ENCODE measurements at places on chromosomes 5 and 9. TPM values are rescaled to one million over a fixed set of nuclear protein-coding genes. Genes with fewer than 3 reads are reported as not detected.

DNA sequence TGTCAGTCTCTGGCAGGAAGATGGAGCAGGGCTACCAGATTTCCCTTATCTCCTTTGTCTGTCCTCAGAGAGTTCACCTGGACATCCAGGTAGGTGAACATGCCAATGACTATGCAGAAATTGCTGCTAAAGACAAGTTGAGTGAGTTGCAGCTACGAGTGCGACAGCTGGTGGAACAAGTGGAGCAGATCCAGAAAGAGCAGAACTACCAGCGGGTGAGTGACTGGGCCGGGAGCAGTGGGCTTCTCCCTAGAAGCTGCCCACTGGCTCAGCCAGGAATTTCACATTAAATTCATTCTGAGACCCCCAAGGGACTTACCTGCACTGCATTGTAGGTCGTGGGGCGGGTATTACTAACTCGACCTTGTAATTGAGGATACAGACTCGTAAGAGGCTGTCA is 2.1 kb downstream of the TMED9 start:
- DNase-seq, result no peak

DNA sequence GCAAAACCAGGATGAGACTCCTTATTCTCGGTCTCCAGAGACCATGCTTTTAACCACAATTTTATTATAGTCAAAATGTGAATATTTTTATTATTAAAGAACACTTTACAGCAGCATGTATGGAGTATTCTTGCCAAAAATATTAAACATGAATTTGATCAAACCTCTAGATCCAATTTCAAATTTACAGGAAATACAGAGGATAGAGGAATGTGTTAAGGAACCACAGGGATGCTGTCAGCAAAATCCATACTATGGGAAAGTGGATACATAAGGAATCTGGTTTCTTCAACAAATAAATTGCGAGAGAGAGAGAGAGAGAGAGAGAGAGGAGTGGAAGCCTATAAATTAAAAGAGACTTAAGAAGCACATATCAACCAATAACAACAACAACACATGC is 348.2 kb upstream of the NUDT12 start:
- no peak for DNase-seq

DNA sequence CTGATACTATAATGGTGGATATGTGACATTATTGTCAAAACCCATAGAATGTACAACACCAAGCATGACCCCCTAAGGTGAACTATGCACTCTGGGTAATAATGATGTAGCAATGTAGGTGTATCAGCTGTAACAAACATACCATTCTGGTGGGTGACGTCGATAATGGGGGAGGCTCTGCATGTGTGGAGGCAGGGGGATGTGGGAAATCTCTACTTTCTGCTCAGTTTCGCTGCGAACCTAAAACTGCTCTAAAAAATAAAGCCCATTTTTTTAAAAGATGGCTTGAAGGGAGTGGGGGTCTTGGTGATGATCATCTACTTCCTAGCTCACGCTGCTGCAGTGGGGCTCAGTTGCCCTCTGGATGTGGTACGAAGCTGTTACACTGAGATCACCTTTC is 51.1 kb downstream of the RASGEF1C start:
- DNase-seq, result no peak

- DNase-seq, result no peak
Measured at GRCh38 chr5:145787507-145787906, 47.6 kb downstream of the PRELID2 start.

DNA sequence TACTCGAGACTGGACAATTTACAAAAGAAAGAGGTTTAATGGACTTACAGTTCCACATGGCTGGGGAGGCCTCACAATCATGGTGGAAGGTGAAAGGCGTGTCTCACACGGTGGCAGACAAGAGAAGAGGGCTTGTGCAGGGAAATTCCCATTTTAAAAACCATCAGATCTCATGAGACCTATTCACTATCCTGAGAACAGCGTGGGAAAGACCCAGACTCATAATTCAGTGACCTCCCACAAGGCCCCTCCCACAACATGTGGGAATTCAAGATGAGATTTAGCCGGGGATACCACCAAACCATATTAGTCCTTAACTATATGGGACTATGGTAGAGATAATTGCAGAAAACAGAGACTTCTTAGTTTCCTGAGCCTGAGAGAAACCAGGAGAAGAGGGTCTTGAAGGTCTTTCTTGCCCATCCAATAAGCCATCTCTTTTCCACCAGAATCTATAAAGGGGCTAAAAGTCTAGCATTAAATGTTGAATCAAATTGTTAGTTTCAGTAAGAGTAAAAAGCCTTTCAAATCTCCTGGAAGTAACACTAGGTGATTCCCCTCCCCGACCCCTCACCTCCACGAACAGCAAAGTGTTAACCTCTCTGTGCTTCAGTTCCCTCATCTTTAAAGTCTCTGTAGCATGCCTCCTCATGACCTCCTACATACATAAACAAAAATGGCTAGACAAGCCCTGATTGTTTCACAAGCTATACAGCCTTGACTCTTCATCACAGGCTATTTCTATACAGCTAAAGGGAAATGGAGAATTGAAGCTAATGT is 259.1 kb downstream of the TMEM167A start:
- no peak for DNase-seq

- DNase-seq, result no peak
Measured at GRCh38 chr9:120734607-120735410, 20.5 kb upstream of the MEGF9 start.

DNA sequence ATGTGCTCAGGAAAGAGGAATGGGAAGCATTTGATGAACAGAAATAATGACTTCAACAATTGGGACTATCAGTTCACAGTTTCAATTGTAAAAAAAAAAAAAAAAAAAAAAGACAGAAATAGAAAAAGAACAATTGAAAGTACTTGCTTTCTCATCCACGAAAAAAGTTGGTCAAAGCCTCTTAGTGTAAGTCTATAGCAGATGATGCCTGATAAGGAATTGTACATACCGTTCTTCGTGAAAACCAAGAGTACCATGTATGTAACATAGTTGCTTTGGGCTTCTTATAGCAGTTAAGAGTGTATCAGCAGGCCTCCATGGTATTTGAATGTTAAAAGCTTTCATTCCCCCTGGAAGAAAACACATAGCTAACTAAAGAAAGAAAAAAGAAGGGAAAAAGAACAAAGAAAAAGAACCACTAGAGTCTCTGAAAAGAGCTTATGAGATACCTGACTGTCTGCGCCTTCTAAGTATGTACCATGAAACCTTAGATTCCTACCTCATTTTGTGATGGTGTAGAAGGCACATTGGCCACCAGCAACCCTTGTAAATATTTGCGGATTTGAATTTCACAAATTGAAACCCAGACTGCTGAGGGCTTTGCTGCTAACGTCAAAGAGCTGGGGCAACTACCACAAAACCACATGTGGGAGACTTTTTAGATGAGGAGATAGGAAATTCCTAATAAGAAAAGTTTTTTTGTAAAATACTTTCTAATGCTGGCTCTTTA is 75.2 kb downstream of the TMC1 start:
- no peak for DNase-seq

CERT1 gene
- 38.6 TPM for total RNA-seq

CTSL gene
- 14.1 TPM for total RNA-seq

ADAMTS12 gene
- total RNA-seq, result not detected

ARSI gene
- not detected for total RNA-seq

SETX gene
- total RNA-seq, result 49.8 TPM

RPL7A gene
- 2,588 TPM for total RNA-seq
